T-cell (primary cell): ENCODE measurements at places on chromosomes 7 and 10. TPM values are rescaled to one million over a fixed set of nuclear protein-coding genes. Genes with fewer than 3 reads are reported as not detected.

GRCh38 chr10:34908481-34908880 is 93.4 kb upstream of the PARD3 start:
- peaks cover 2% of the 10 kb centered on the region for H3K27me3 ChIP-seq
- H3K4me3 ChIP-seq, result no peak overlapping the region
- no peaks in the 10 kb centered on the region for H3K36me3 ChIP-seq
- no peak overlapping the region for H3K27ac ChIP-seq
- no peaks in the 10 kb centered on the region for H3K4me1 ChIP-seq
- DNase-seq, result no peak

GRCh38 chr10:53406532-53406931 is 633.9 kb upstream of the MBL2 start:
- no peak for DNase-seq
- H3K27ac ChIP-seq, result no peak overlapping the region
- no peaks in the 10 kb centered on the region for H3K27me3 ChIP-seq
- no peak overlapping the region for H3K4me3 ChIP-seq
- H3K4me1 ChIP-seq, result no peaks in the 10 kb centered on the region

DNA sequence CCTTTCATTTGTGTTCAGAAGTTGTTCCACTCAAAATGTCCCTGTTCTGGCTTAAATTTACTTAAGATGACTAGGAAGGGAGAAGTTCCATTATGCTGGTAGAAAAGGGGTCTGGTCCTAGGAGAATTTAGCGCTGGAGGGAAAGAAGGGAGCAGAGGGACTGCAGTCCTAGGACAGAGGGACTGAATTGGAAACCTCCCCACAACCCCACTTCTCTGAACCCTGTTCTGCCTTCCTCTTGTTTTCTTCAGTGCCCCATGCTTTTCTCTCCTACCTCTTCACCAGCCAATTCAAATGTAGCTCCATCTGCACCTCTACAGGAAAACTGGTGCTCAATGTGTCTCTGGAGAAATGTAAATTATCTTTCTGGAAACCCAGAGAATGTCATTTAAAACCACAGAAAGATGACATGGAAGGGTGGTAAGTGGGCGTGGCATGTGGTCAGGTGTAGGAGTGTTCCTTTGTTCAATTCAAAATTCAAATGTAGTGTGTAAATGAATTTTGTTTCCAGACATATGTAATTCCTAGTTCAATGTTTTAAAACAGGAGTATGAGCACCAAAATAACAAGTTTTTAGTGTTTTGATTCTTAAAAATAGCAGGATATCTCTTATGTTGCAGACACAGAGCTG is 24.0 kb upstream of the RHOBTB1 start:
- no peak overlapping the region for H3K4me3 ChIP-seq
- no peak for DNase-seq
- H3K27ac ChIP-seq, result no peak overlapping the region
- no peaks in the 10 kb centered on the region for H3K4me1 ChIP-seq
- peaks cover 2% of the 10 kb centered on the region for H3K27me3 ChIP-seq

The C7orf25 gene
- 5.2 TPM for total RNA-seq

The SMNDC1 gene
- total RNA-seq, result 33.8 TPM
